Type B pancreatic cell (in vitro differentiated cells): ENCODE measurements at places on chromosomes 7 and 10.

- DNase-seq = no peak
Observed at GRCh38 chr10:48516911-48517310, 88.0 kb downstream of the ARHGAP22 start.

GRCh38 chr7:81789406-81790119, 19.7 kb upstream of the HGF start:
- DNase-seq = no peak

- DNase-seq = peak; percentile 100
Observed at GRCh38 chr10:125719173-125720001, at the start of gene EDRF1. EDRF1 (plus strand) TSS chr10:125719709; CDS start chr10:125719808, 99 bp downstream.

- DNase-seq = no peak
Observed at GRCh38 chr10:74766501-74766900, 59.9 kb upstream of the KAT6B start.

- DNase-seq = no peak
Observed at GRCh38 chr10:31129880-31130405, 98.3 kb upstream of the ZNF438 start.

GRCh38 chr7:80311313-80311712, 176.7 kb downstream of the GNAI1 start:
- no peak for DNase-seq

- DNase-seq = no peak
Observed at GRCh38 chr10:44010873-44011602, 362.4 kb upstream of the ZNF32 start.

GRCh38 chr7:68306692-68307107, 1291.6 kb upstream of the AUTS2 start:
- DNase-seq = no peak

GRCh38 chr10:124957404-124957947, 15.6 kb downstream of the ZRANB1 start:
- no peak for DNase-seq

DNA sequence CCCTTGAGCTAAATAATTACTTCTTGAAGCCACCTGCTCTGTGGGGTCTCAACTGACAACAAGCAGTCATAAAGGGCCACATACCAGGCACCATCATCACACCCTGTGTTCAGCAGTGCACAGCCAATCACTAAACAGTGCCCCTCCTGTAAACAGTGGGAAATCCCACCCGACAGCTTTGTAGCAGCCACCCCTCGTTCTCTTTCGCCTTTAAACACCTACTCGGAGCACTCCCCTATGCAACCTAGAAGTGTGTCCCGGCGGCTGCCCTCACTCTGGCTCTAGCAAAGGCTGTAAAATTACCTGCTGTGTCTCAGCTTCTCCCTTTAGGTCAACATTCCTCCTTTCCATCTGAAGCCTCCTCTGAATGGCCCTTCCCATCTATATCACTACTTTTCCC, 111.9 kb downstream of the TCERG1L start:
- peak; percentile 39 for DNase-seq

GRCh38 chr7:158238616-158239289, 348.9 kb downstream of the PTPRN2 start:
- no peak for DNase-seq

GRCh38 chr7:55247428-55247827, 117.7 kb upstream of the LANCL2 start:
- DNase-seq = no peak

DNA sequence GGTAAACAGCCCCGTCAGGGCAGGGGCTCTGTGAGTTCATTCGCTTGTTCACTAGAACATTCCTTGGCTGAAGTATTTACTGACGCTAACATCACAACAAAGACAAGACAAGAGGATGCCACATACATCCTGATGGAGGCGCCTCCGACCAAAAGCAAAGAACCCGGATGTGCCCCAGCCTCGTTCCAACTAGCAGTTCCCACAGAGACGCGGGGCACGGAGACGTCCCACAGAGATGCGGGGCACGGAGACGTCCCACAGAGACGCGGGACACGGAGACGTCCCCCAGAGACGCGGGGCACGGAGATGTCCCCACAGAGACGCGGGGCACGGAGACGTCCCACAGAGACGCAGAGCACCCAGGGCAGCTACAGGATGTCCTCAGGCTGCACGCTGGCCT, 35.4 kb upstream of the CFAP46 start:
- no peak for DNase-seq

DNA sequence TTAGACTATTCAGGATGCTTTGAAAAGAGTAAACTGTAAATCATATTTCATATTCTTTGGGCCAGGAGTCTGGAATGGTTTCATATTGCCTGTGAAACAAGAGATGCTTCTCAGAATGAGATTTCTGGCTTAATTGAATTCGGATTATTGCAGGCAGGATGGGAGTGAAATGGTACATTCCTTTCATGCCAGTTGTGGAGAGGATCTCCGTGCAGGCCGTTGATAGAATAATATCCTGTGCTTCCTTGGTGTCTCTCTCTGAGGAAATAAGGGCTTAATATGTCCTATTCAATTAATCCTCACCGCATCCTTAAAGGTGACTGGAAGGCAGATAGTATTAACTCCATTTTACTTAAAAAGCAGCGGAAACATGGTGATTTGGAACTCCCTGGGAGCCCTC, 56.6 kb downstream of the CUX1 start:
- no peak for DNase-seq

- no peak for DNase-seq
Observed at GRCh38 chr10:65945061-65945460, 980.8 kb upstream of the LRRTM3 start.

DNA sequence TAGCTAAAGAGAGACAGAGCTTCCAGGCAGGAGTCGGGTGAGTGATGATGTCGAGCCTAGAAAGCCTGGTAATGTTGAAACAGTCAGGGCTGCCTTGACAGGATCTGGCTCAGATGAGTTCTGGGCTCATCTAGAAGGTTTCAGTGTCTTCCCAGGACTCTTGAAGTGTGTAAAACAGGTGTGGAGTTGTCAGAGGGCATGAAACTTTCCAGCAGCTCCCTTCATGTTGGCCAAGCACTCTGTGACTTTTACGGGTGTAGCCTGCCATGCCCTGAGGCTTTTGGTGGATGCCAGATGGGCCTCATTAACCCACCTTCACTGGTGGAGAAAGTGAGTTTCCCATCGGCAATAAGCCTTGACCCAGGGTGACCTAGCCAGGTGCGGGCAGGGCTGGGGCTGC, 66.4 kb upstream of the PDCD4 start:
- no peak for DNase-seq

DNA sequence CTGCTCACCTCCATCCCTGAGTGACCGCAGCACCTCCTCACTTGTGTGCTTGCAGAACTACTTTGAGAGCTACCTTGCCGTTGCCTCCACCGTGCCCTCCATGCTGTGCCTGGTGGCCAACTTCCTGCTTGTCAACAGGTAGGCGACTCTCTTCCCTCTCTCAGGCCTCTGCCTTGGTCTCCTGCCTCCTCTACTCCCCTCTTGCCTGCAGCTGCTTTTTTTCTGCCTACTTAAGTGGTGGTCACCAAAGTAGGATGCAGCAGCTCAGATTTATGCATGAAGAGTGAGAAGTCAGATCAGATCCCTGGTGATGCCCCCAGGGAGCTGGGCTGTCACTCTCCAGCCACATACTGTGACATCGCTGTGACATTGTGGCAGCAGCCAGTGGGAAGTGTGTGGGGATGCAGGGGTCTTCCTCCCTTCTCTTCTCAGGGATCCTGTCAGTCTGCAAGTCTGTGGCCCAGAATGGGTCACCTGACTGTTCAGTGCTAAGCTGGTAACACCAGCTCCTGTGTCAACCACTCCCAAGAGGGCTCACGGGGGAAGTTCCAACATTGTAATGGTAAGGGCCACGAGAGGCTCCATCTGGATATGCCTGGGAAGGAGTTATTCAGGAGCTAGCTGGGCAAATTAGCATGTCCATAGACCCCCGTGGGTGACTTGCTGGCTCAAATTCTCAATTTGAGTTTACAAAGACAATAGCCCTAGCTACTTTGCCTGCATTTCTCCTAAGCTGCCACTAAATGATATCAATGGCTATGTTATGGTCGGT, 25.3 kb downstream of the SLC29A3 start:
- DNase-seq = no peak

GRCh38 chr7:157803906-157804305, 467.1 kb downstream of the DNAJB6 start:
- no peak for DNase-seq

DNA sequence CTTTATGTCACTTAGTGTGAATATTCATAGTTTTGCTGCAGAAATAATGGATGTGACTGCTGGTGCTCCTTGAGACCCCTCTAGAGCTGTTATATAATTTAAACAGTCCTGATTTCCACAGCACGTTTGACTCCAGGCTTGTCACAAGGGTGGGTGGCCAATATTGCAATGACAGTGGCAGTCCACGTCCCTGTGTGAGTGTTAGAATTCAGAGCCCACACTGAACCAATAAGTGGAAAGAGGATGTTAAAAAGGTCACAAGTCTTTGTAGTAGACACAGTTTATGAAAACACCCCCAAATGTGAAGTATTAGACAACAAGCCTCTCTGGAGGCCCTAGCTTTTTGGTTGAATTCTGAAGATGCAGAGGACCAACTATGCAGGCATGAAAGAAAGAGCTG, 2.0 kb downstream of the PPP1R17 start:
- no peak for DNase-seq

DNA sequence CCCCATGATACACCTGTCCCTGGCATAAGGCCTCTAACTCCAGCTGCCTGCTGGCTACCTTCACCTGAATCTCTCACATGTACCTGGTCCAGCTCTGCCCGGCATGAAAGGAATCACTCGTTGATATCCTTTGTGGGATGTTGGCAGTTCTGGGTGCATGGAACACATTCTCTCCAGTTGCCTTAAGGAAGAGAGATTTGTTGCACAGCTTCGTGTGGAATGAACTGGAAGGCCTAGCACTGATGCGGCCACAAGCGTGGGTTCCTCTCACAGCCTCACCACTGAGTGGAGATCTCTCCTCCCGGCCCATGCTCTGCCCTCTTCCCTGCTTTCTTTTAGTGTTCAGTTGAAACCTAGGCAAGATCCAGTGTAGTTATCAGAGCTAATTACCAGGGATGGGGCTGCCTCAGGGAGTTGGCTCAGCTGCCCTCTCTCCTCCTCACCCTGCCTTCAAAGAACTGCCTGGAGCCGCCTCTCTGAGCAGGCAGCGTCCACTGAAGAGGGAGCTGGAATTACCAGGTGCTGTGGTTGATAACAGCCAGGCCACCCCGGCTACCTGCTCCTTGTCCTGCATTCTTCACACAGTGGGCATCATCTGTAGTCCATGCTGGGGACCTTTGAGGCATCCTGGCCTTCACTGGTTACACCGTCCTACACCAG, 194.3 kb downstream of the CCDC3 start:
- no peak for DNase-seq

GRCh38 chr10:26725837-26726727, 28.6 kb downstream of the PDSS1 start:
- no peak for DNase-seq

DNA sequence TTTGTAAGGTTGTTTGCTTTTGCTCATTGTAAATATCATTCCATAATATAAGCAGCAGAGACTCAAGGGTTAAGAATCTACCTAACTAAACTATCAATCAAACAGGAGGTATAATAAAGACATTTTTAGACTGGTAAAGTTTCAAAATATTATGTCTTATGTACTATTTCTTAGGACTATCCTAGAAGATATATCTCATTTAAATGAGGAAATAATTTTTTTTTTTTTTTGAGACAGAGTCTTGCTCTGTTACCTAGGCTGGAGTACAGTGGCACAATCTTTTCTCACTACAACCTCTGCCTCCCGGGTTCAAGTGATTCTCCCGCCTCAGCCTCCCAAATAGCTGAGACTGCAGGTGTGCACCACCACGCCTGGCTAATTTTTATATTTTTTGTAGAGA, 80.9 kb upstream of the PARD3 start:
- DNase-seq = no peak

DNA sequence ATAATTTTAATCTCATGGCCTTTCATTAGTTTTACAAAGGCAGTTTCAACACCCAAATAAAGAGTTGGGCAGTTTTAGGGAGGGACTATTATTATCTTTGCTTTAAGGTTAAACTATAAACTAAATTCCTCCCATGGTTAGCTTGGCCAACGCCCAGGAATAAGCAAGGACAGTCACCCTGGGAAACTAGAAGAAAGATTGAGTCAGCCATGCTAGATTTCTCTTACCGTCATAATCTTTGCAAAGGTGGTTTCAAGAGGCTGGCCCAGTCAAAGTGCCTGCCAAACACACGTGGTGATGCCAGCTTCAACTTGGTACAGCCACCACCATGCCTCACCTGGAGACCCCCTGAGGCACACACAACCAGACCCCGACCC, 317.4 kb upstream of the SP8 start:
- no peak for DNase-seq
